ENCODE measurements at places on chromosomes 6 and 20. TPM values are rescaled to one million over a fixed set of nuclear protein-coding genes. Genes with fewer than 3 reads are reported as not detected.
A peak's percentile ranks its signal among the peaks of the same experiment; 100 is the strongest.

- DNase-seq, result no peak
Observed at GRCh38 chr6:160356074-160356744, 8.0 kb downstream of the SLC22A3 start.

- no peak for DNase-seq
Observed at GRCh38 chr20:59579404-59580145, 24.8 kb upstream of the PHACTR3 start.

DNA sequence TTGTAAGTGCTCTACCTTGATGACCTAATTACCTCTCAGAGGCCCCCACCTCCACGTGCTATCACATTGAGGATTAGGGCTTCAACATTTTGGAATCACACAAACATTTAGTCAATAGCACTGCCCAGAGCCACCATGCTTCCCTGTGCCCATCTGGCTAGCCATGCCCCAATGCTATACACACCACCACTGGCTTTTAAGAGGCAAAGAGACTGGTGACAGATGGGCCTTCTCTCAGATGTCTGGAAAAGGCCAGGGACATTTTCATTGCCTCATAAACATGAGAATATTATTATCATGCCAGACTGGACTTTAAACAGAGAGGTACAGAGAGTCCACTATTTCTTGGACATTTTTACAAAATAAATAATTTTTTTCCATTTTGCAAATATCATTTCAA is 29.8 kb downstream of the TRMT6 start:
- no peak for DNase-seq

- no peak for DNase-seq
Observed at GRCh38 chr6:127182501-127182900, 64.0 kb downstream of the RSPO3 start.

- DNase-seq, result no peak
Observed at GRCh38 chr6:4550227-4550597, 226.0 kb upstream of the CDYL start.

DNA sequence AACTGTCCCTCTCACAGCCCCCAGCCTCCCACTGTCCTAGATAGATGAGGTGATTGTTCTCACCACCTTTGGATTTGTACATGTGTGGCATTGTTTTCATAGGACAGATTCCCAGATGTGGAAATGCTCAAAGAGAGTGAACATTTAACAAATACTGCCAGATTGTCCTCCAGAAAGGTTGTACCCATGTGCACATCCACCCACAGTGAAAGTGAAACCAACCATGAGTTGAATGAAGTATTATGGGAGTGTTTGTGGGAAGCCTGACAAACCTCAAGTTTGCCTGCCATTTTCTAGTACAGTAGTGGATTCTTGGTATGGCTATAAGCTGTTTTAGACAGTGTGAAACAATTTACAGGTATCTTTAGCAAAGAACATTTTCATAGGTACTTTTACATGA is 42.7 kb downstream of the ANKRD6 start:
- no peak for DNase-seq

GRCh38 chr20:32894026-32894483 is 35.3 kb downstream of the EFCAB8 start:
- peak; percentile 66 for DNase-seq

GRCh38 chr20:4919047-4919704 is 82.1 kb downstream of the SLC23A2 start:
- no peak for DNase-seq

GRCh38 chr6:15907914-15908518 is 220.9 kb upstream of the MYLIP start:
- DNase-seq, result no peak

- DNase-seq, result no peak
Observed at GRCh38 chr20:20037960-20038359, 14.3 kb downstream of the CRNKL1 start.

GRCh38 chr6:134464690-134465411 is 146.9 kb upstream of the SGK1 start:
- no peak for DNase-seq

DNA sequence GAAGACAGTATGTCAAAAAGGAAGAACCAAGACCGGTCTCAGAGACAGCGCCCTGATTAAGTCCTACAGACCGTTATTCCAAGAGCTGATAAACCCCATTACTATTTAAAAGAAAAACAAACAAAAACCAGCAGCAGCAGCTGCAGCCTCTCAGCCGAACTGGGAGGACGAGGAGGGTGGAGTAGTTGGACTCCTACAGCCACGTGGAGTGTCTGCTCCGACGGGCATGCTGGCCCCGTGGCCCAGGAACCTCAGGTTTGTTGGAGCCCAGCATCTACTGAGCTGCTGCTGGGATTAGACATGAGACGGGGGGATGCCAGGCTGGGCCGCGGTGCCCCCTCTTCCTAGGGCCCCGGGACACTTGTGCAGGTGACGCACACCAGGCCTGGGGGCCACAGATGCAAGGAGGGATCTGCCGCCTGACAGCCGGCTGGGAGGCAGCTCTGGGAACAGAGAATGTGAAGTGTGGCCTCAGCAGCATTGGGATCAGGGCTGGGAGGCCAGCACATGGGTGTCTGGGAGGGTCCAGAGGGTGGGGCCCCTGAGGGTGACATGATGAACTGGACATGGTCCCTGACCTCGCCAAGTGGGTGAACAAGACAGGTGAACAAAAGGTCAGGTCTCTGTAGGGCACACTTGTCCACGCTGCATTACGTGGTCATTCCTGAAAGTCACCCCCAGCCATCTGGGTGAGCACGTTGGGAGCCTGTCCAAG is 2.9 kb upstream of the ZBTB46 start:
- DNase-seq, result no peak

- no peak for DNase-seq
Observed at GRCh38 chr20:37243076-37243936, 18.3 kb downstream of the GHRH start.

GRCh38 chr6:169829786-169830185 is 78.4 kb downstream of the ERMARD start:
- no peak for DNase-seq

DNA sequence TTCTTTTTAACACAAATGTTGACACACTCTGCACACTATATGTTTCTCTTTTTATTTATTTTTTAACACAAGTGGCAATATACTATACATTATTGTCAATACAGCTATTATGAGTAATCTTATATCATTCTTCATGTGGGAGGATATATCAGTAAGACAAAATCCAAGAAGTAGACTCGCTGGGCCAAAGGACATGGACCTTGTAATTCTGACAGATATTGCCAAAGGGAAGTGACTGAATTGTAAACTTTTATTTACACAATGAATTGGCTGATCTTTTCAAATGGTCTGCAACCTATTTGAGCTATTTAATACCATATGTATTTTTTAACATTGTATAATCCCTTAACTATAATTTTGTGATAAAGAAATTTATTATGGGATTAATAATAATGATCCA is 56.0 kb downstream of the CCDC170 start:
- DNase-seq, result no peak

DNA sequence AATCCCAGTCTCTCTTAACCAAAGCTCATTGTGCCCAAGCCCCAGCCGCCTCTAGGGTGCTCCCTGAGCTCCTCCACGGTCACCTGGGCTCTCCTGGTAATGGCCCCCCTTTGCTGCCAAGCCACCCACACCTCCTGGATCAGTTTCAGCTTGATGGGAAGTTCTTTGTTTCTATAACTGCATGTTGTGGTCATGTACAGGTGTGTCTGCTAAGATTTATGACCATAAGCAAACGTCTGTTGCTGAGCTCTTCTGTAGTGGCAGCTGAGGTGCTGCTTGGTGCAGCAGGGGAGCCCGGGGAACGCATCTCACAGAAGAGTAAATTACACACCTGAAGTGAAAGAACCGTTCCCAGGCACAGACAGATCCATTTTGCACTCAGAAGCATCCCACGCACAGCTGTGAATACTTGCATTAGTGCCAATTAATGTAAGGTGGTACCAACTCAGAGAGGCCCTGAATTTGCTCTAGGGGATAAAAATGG is 194.6 kb upstream of the ARID1B start:
- no peak for DNase-seq

DNA sequence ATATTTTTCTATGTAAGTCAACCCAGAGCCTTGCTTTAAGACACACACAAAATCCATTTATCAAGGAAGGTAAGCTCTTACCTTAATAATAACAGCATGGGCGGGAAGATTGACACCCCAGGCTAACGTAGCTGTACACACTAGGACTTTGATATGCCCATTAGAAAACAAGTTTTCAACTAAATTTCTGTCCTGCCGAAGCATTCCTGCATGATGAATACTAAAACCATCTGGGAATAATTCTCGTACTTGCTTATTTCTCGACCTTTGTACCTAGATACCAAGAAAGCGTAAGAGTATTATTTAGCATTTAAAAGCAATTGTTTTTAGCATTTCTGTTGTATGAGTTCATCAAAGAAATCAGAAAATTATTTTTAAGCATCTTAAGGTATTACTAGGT is 197.5 kb upstream of the SIM1 start:
- DNase-seq, result peak; percentile 6

DNA sequence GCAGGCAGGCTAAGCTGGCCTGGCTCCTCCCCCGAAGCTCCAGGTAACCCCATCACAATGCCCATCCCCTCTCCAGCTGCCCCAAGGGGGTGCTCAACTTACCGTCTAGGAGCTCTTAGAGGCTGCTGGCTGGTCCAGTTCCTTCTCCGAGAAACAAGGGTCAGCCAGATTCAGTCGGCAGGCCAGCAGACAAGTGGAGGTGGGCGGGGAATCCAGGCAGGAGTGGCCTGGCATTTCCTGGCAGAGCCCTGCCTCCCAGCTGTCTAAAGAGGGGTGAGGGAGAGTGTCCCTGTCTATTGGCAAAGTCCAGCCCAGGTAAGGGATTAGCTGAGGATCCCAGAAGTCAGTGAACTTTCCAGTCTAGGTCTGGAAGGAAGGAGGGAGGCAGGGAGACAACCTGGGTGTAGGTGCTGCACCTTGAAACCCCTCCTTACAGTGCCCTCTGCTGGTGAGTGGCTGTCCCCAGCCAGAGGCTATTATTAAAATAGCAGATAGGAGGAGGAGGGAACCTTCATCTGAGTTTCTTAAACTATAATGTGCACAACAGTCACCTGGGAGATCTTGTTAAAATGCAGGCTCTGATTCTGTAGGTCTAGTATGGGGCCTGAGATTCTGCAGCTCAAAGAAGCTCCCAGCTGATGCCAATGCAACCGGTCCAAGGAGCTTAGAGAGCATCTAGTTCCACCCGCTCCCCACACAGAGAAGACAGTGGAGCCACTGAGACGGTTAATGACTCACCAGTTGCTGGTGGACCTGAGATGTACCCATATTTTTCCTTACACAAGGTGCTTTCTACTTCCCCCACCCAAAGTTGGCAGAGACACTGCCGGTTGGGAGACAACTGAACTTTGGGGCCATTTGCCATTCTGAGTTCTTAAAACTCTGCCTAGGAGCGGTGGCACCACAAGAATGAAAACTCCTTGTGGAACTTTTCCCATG is at the start of gene UNC5CL:
Gene UNC5CL (minus strand): TSS at position 162 of the 939 bp plus-strand sequence. CDS start 4,147 bp downstream, outside the sequence.
- no peak for DNase-seq

FAM83D gene
- 0.49 TPM for total RNA-seq

RGS17 gene
- total RNA-seq, result 0.05 TPM

RIMS1 gene
- 1.3 TPM for total RNA-seq

HDGFL1 gene
- not detected for total RNA-seq

IRF4 gene
- 0.68 TPM for total RNA-seq

EEF1A2 gene
- 1,274 TPM for total RNA-seq

PXMP4 gene
- 11.4 TPM for total RNA-seq

PSORS1C2 gene
- total RNA-seq, result not detected
